ENCODE measurements at places on chromosomes 1 and 21.
A peak's percentile ranks its signal among the peaks of the same experiment; 100 is the strongest.

DNA sequence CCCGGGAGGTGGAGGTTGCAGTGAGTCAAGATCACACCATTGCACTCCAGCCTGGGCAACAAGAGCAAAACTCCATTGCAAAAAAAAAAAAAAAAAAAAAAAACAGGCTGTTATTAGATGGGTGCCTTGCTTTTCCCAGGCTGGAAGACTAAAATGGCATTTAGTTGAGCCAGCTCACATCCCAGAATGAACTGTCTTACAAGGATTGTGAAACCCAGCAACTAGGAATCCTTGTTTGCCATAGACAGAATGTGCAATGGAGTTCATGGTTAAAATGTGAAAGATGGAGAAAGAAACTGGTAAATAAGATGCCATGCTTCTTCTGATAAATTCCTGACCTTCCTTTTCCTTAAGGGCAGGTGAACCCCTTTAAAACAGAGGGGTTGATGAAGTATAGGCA is 215.8 kb upstream of the GREM2 start:
- no peak for DNase-seq

DNA sequence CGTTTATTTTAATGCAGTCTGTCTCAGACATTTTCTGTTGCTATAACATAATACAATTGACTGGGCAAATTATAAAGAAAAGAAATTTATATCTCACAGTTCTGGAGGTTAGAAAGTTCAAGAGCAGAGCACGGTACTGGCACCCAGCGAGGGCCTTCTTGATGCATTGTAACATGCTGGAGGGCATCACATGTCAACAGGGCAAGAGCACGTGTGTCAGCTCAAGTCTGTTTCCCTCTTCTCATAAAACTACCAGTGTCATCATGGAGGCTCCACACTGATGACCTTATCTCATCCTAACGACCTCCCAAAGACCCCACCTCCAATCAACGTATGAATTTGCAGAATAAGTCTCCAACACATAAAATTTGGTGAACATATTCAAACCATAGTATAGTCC is 90.6 kb upstream of the GRIK1 start:
- no peak for DNase-seq

DNA sequence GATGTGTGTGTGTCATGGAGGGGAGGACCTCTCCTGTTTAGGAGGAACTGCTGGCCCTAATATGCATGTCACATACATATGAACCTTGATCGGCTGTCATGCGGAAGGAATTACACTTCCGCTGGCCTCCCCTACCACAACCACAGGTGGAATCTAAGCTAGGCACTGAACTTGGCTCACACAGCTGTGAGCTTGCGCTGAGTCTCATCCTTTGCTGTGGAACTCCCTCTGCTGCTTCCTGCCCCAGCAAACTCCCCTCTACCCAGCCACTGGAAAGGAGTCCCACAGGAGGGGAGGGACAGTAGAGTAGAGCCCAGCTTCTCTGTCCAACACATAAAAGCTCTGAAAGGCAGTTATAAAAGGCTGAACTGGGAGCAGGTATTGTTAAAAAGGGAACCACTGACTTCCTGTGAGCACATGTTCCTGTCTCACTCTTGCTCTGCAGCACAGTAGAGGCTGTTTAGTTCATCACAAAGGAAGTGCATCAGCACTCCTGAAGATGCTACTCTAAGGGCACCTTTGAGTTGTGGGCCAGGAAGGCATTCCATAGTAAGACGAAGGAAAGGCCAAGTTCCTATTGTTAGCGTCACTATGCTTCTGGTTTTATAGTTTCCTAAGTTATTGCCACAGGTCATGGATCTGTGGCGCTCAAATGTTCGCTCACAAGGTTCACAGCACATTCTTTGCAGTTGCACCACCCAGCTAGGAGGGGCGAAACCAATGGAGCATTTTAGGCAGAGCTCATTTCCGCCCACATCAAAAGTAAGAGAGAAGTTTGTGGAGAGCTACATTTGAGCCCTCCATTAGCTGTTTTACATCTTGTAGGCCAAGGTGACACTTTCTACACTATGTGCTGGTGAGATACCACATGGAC is 17.7 kb upstream of the PTPRC start:
- no peak for DNase-seq

- DNase-seq: no peak
These were observed 243.0 kb upstream of the LYPLAL1 start for GRCh38 chr1:218930472-218931241.

- no peak for DNase-seq
These were observed 60.7 kb downstream of the ADARB1 start for GRCh38 chr21:45135122-45135521.

DNA sequence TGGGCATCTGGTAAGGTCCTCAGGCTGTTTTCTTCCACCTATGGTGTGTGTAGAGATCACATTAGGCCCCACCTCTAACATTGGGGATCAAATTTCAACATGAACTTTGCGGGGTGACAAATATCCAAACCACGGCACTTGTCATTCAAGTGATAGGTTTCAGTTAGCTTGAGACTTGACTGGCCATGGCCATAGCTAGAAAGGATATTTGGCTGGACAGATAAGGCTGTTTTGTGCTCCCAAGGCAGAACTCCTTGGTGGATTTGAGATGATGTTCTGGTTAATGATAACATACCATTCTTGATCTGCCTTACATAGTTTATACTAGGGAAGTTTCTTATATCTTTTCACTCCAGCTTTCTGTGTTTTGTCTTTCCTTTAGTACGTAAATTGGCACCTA is 48.5 kb downstream of the CELF3 start:
- no peak for DNase-seq

- DNase-seq: peak; percentile 35
These were observed 48.0 kb upstream of the ZC3H11B start for GRCh38 chr1:219660666-219661463.

- no peak for DNase-seq
These were observed 88.8 kb downstream of the STUM start for GRCh38 chr1:226637147-226637935.

DNA sequence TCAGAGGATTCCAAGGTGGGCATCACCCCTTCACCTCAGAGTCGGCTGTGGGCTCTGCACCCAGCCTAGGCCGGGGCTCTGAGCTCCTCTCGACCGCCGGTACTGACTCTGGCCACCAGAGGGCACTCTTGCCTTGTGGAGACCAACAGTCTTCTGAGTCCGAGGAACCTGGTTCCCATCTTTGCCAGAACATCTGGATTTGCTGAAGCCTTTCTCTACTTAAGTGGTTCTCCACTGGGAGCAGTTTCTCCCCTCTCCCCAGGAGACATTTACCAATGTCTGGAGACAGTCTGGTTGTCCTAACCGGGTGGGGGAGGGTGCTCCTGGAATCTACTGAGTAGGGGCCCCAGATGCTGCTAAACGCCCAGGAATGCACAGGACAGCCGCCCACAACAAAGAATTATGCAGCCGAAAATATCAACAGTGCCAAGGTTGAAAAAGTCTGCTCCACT is 9.4 kb downstream of the ETV3L start:
- DNase-seq: peak; percentile 77

DNA sequence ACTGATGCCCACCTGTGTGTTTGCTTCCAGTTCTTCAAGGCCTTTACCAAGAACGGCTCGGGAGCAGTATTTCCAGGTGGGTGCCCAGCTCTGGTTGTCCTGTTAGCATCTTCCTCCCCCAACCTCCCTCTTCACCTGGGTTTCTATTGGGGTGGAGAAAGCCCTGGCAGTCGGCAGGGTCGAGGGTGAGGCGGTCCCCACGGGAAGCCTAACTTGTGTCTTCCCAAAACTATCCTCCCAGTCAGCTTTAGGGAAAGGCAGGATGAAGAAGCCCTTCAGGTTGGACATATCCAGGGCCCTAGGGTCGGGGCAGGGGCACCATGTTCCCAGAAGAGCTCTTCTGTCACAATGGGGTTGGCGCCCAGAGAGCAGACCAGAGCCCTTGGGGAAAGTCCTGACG is 20.6 kb downstream of the QSOX1 start:
- DNase-seq: no peak

GRCh38 chr1:164456272-164456671 is 102.7 kb upstream of the PBX1 start:
- no peak for DNase-seq
